Suppressor macrophage treated with lipopolysaccharide for 1 hour (primary cell): ENCODE measurements at places on chromosomes 13 and 19.

DNA sequence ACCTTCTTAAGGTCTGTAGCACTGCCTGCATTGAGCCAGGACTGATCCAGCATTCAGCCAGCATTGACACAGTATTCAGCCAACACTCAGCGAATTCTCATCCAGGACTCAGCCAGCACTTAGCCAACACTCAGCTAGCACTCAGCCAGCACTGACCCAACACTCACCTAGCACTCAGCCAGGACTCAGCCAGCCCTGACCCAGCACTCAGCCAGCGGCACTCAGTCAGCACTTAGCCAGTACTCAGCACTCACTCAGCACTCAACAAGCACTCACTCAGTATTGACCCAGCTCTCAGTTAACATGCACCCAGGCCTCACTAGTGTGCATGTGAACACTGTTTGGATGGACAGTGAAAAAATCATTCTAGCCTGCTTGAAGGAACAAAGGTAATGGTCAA, 55.0 kb downstream of the TSHZ3 start:
- DNase-seq, result no peak

DNA sequence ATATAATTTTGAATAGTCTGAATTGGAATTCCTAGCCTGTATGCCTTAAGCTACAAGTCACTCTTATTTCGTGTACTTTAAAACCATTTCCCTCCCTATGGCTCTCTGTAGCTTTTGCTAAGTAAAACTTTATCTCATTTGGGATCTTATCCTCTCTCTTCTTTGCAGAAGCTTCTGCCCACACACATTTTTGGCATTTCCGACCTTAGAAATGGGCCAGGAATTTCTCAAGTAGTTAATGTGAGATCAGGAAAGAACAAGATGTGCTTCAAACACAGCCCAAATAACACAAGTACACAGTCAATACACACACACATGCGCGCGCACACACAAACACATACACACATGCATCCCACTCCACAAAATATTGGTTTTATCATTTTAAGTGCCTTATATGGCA, 931.0 kb upstream of the MIR17HG start:
- DNase-seq, result no peak

DNA sequence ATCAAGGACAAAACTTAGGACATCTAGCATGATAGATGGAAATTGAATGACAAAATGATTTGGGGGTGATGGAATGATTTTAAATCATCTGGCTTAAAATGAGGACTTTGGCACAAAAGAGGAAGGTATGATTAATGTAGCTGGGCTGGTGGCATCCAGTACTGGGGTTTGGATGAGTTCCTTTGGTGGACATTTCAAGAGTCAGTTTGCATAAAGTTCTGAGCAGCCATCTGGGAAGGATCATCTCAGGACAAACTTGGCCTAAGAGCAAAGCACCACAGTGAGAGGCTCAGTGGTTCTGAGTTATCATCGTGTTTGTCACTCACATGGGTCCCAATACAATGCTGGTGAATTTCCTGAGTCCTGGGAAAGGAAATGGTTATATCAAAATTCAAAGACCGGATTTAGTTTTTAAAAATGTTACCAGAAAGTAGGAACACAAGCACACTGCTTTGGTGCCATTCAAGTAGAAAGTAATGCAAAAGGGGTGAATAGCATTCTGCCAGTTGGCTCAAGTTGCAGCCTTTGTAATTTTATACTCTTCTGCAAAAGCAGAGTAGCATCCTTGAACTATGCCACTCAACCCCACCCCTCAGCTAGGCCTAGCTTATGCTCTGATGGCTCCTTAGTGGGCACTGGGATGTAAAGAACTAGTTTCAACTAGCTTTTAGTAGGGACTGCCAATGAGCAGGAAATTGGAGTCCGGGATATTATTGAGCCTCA, 219.0 kb downstream of the COG6 start:
- DNase-seq, result no peak

GRCh38 chr19:6596621-6597020, 5.7 kb upstream of the CD70 start:
- peak; percentile 39 for DNase-seq

- peak; percentile 93 for DNase-seq
Observed at GRCh38 chr19:18419195-18419698, at the start of gene SSBP4. TSS of gene SSBP4 (plus strand) at chr19:18419398. CDS start at chr19:18419649, 251 bp downstream.

GRCh38 chr19:7970716-7971448, 27.4 kb upstream of the TIMM44 start:
- peak; percentile 75 for DNase-seq

GRCh38 chr19:1847684-1848398, 442 bp downstream of the REXO1 start:
- peak; percentile 60 for DNase-seq

DNA sequence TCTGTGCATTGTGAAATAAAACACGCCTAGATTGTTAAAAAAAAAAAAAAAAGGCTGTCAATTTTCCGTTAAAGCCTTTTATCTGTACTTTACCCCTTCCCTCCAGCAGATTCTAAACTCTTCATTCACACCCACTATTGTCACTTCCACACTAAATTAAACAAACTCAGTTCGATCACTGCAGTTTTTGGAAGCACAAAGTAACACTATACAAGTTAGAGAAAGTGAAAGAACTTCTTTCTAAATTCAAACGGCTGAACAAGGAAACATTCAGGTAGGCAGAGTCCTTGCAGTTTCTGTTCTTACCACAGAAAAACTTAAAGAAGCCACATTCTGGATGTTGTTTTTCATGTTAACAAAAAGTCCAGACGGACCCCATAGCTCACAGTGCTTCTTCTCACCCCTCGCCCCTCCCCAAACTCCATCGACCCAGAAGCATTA, 27.5 kb upstream of the UBE2L5 start:
- DNase-seq, result peak; percentile 35

DNA sequence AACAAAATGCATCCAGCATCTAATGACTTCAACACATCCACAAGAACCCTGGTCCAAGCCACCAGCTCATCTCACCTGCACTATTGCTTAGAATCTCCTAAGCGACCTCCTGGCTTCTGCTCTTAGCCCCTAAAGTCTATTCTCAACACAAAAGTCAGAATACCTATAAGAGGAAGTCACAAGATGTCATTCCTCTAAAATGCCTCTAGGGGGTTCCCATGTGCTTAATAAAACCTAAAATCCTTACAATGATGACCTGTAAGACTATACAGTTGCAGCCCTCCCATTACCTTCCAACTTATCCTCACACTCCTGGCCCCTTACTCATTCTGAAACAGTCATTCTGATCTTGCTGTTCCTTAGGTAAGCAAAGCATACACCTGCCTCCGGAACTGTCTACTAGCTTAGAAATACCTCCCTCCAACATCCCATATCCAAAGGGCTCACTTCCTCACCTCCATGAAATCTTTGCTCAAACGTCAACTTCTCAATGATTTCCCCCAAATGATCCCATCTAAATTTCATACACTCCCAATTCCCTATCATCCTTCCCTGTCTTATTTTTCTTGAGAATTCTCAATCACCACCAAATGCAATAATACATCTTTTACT, 10.0 kb downstream of the ATP7B start:
- peak; percentile 72 for DNase-seq

- no peak for DNase-seq
Observed at GRCh38 chr13:40070357-40070756, 414.9 kb downstream of the COG6 start.

- no peak for DNase-seq
Observed at GRCh38 chr13:63455938-63456337, 2040.3 kb upstream of the PCDH20 start.

- DNase-seq, result no peak
Observed at GRCh38 chr13:24694907-24695306, 14.7 kb downstream of the ATP12A start.

- no peak for DNase-seq
Observed at GRCh38 chr19:46350029-46350757, 3.3 kb downstream of the PPP5C start.

- DNase-seq, result no peak
Observed at GRCh38 chr13:60492187-60492586, 95.2 kb downstream of the TDRD3 start.

GRCh38 chr13:30664689-30665275, 47.1 kb downstream of the USPL1 start:
- DNase-seq, result peak; percentile 35

DNA sequence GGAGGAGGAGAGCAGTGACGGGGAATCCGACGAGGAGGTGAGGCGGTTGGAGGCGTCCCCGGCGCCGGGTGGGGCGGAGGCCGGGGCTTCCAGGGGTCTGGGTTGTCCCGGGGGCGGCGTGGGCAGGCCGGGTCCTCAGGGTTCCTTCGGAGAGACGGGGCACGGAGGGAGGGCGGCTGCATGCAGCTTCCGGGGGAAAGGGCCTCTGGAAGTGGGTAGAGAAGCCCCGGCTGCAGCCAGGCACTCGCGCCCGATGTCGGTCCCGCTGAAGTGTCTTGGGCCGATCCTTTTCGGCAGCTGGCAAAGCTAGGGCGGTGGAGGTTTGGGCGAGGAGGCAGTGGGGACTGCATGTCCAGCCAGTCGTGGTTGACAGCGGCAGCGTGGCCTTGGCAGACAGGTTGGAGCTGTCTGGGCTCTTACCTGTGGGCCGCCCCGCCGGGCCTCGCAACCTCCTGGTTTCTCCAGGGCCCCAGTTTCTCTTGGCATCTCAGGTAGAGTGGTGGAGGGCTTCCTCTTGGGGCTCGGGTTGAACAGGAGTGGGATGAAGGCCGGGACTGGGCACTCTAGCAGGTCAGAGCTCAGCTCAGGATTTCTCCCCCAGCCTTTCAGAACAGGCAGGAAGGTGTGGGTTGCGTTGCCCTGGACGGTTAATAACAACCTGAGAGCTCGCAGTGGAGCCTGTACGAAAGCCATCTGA, 690 bp downstream of the KMT2B start:
- peak; percentile 29 for DNase-seq

DNA sequence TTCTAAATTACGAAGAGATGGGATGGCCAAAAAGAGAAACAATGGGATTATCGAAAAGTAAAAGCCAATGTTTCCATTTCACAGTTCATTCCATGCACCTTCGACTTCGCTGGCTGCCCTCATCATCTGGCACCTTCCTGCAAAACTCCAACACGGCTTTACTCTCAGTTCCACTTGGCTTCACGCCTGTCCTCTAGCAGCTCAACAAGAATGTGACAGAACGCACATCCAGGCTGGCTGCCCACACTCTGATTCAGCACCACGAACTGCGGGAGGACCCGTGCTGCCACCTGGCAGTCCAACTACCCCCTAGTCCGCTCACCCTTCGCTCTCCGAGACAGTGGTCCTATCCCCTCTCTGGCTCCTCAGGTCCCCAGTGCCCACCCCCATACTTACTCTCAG, 11.7 kb downstream of the ATP7B start:
- no peak for DNase-seq

DNA sequence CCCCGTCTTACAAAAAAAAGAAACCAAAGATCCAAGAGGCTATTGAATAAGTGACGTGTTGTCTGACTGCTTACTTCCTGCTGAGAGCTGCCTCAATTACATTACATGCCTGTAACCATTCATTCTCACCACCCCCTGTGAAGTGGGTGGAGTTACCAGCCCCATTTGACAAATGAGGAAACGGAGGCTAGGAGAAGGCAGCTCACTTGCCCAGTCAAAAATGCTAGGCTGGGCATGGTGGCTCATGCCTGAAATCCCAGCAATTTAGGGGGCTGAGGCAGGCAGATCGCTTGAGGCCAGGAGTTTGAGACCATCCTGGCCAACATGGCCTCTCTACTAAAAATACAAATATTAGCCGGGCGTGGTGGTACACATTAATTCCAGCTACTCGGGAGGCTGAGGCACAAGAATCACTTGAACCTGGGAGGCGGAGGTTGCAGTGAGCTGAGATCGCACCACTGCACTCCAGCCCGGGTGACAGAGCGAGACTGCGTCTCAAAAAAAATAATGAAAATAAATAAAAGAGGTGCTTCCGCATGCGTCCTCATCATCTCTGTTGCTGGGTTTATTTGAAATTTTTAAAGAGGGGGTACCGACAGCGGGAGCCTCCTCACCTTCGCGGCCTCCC, 499 bp downstream of the LSM7 start:
- DNase-seq, result peak; percentile 93

DNA sequence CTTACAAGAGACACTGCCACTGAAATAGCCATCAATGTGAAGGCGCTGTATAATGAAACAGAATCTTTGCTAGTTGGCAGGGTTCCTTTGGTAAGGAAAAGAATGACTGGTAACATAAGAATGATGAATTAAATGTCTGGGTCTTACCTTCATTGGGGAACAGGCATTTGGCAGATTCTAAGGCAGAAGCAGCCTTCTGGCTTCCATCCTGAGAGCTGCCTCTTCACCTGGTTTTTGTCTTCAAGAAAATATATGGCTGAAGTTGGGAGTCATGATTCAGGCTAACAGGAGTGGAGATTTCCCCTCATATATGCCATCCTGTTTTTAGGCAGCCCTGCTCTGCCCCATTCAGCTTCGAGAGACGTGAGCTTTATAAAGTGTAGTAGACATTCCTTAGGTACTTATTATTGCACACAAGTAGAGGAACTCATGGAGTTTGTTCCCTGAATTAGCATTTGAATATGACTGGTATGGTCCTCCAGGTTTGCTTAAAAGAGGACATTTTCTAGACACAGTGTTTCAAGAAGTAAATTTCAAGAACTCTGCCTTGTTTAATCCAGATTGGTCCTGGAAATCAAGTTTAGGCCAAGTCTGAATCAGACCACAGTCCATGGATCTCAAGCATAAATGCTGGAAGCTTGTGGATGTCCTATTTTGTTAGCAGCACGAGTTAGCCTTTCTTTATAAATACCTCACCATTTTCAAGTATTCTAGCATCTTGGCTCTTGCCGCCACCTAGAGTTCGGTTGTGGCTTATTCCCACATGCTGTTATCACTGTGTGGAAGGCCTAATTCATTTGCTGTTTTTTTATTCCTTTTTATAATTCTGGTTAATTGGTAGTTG, 56.2 kb upstream of the AKAP11 start:
- peak; percentile 4 for DNase-seq
